ENCODE measurements at places on chromosomes 16 and 17. TPM values are rescaled to one million over a fixed set of nuclear protein-coding genes. Genes with fewer than 3 reads are reported as not detected.

Gene NPIPB8
- 0.16 TPM for total RNA-seq

Gene COG7
- total RNA-seq = 42.5 TPM

Gene MEAK7
- 42.7 TPM for total RNA-seq

Gene TBC1D3H
- total RNA-seq = not detected

All from mesothelial cell of epicardium (in vitro differentiated cells).